ENCODE measurements at places on chromosomes 7 and 10. TPM values are rescaled to one million over a fixed set of nuclear protein-coding genes. Genes with fewer than 3 reads are reported as not detected.

The CYP26C1 gene
- total RNA-seq, result 0.22 TPM

The PIK3AP1 gene
- total RNA-seq, result 17.7 TPM

The GPC2 gene
- 1.2 TPM for total RNA-seq

The LRRC17 gene
- total RNA-seq, result 1.2 TPM

The ZSWIM8 gene
- 91.5 TPM for total RNA-seq

The CNOT4 gene
- total RNA-seq, result 25.0 TPM

The TCAF2 gene
- total RNA-seq, result 0.87 TPM

- DNase-seq, result no peak
Measured at GRCh38 chr10:44293842-44294241, 91.1 kb downstream of the CXCL12 start.

DNA sequence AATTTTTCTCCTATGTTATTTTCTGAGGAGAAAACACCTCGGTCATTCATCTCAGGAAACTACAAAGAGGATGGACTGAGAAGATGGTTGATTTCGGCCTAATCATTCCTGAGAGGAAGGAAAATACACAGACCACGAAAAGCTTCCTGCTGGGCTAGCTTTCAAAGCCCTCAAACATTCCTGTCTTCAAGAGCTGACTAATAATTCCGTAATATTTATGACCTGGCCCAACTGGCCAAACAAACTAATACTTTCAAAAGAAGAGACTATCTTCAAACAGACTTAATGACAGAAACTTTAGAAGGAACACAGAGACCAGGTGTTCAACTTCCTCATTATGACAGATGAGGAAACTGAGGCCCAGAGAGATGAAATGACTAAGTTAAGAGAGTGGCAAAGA is 215.1 kb upstream of the FRMD4A start:
- no peak for DNase-seq

DNA sequence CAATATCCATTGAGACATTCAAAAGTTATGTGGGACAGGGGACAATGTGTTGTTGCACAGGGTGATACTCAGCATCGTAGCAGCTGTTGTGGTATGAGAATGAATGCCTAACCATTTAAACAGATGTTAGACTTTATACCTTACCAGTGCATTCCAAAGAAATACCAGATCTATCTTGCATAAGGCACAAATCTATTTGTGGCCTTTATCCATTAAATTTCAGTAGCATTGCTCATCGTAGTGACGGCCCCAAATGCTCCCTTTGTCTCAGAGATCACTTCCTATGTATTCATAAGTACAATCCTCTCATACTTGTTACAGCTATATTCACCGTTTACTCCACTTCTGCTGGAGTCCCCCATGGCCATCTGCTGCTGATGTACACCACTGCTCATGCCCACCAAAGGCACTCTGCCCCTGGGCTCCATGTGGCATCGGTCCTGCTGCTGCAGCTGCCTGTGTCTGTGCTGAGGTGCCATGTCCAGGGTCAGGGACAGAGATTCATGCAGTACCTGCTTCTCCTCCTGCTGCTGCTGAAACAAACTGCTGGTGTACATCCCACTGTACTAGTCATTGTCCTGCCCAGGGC is 96.3 kb downstream of the CPED1 start:
- DNase-seq, result no peak

GRCh38 chr10:125231116-125231812 is 70.9 kb upstream of the CTBP2 start:
- no peak for DNase-seq

- DNase-seq, result no peak
Measured at GRCh38 chr7:42380401-42380800, 143.4 kb upstream of the GLI3 start.
